Astrocyte of the cerebellum (primary cell): ENCODE measurements at places on chromosomes 4 and X.

DNA sequence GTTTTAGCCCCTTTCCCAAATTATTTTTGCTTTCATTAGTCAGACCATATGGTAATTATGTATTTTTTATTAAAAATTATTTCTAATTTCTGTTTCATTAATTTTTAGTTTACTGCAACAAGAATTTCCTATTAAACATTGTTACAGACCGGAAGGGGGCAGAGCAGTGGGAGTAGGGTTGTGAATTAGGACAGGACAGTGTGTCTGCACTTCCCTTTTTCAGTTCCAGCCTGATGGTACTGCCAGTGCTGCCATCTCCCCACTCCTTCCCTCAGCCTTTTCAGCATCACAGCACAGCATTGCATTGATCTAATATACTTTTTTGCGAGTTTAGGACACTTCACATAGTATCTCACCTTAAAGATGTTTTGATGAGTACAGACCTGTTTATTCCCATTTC is 76.5 kb downstream of the STIM2 start:
- no peak for DNase-seq

- no peak for DNase-seq
Measured at GRCh38 chr4:143026459-143027170, 158.1 kb upstream of the USP38 start.

- DNase-seq, result no peak
Measured at GRCh38 chr4:54661169-54661568, 3.4 kb downstream of the KIT start.

GRCh38 chrX:107750861-107751445 is 24.6 kb downstream of the TSC22D3 start:
- DNase-seq, result no peak

DNA sequence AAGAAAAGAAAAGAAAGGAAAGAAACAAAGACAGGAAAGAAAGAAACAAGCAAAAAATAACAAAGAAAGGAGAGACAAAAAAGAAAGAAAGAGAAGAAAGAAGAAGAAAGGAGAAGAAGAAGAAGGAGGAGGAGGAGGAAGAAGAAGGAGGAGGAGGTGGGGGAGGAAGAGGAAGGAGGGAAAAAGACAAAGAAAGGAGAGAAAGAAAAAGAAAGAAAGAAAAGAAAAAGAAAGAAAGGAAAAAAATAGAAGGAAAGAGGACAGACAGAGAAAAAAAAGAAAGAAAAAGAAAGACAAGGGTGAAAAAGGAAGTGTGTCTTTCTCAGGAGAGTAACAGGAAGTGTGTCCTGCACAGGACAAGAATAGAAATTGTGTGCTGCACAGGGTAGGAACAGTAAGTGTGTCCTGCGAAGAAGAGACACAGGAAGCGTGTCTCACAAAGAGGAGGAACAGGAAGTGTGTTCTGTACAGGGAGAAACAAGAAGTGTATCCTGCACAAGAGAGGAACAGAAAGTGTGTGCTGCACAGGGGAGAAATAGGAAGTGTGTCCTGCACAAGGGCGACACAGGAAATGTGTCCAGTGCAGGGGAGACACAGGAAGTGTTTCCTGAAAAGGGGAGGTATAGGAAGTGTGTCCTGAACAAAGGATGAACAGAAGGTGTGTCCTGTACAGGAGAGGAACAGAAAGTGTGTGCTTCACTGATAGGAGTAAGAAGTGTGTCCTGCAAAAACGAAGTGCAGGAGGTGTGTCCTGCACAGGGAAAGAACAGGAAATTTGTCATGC is 101.2 kb downstream of the ARSF start:
- no peak for DNase-seq

DNA sequence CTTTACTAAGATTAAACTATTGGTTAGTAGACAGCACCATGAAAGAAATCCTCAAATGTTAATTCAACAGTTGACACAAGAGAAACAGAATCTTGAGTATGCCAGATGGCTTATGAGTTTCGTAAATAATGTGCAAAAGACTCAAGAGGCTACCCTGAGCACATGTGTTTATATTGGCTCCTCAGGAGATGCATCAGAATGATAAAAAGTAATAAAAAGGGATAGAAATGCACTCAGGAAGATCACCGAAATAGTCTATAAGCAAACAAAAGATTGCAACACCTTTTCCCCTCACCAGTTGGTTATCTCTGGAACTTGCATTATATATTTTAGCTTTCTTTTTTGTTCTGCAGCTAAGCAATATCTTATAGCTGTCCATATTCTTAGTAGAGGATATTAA is 84.4 kb downstream of the SCFD2 start:
- DNase-seq, result no peak

DNA sequence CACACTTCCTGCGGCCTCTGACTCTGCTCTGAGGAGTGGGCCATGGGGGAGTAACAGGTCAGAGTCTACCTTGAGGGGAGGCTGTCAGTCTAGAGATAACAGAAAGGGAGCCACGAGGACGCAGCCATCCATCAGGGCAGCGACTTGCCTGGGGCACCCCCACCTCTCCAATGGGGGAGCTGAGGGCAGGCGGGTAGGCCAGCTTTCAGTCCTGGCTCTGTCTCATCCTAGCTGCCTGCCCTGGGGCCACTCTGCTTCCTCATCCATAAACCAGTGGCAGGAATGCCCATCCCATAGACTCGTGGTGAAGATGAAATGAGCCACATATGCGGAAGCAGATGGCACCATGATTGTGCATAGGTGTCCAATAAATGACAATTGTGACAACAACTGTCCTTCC is 13.2 kb downstream of the MAGED2 start:
- DNase-seq, result no peak

DNA sequence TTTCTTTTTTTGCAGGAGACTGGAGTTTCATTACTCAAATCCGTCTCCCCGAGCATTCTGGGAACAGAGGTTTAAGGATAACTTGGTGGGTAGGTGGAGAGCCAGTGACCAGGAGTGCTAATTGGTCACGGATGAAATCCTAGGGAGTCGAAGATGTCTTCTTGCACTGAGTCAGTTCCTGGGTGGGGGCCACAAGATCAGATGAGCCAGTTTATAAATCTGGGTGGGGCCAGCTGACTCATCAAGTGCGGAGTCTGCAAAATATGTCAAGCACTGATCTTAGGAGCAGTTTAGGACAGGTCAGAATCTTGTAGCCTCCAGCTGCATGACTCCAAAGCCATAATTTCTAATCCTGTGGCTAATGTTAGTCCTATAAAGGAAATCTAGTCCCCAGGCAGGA is 741.3 kb downstream of the PCDH7 start:
- no peak for DNase-seq

- no peak for DNase-seq
Measured at GRCh38 chr4:20615486-20616260, 84.6 kb upstream of the PACRGL start.

DNA sequence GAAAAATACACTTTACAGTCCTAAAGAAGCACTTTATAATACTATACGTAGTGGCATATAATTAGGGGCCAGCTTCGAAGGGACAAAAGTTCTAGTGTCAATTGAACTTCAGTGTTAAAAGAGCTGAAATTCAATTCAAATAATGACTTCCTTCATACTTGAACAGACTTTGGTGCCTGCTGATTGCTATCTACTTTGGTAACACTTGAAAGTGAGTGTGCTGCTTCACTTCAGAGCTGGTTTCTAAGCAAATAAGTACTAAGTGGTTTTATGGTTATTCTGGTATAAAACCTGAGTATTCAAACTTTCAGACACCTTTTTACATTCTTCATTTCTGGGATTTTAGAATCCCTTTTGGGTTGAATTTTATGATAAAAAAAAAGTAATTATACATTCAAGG is 107.0 kb downstream of the SLC4A4 start:
- DNase-seq, result no peak

DNA sequence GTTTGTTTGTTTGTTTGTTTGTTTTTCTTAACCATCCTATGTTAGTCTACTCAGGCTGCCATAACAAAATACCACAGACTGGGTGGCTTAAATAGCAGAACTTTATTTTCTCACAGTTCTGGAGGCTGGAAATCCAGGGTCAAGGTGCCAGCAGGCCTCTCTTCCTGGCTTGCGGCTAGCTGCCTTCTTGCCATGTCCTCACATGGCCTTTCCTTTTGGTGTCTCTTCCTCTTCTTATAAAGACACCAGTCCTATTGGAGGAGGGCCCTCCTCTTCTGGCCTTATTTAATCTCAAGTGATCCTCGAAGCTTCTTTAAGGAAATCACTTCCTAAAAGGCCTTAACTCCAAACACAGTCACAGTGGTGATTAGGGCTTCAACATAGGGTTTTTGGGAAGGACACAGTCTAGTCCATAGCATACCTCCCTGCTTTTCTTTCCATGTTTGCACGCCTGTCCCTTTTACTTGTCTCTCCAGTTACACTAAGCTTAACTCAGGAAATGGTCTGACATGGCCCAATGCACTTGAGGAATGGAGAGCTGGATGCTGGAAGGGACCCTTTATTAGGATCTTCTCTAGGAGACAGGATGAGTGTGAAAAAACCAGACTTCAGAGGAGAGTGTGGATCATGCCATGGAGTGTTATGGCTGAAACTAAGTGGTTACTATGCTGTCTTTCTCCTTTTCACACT is 36.0 kb upstream of the MGST2 start:
- no peak for DNase-seq

DNA sequence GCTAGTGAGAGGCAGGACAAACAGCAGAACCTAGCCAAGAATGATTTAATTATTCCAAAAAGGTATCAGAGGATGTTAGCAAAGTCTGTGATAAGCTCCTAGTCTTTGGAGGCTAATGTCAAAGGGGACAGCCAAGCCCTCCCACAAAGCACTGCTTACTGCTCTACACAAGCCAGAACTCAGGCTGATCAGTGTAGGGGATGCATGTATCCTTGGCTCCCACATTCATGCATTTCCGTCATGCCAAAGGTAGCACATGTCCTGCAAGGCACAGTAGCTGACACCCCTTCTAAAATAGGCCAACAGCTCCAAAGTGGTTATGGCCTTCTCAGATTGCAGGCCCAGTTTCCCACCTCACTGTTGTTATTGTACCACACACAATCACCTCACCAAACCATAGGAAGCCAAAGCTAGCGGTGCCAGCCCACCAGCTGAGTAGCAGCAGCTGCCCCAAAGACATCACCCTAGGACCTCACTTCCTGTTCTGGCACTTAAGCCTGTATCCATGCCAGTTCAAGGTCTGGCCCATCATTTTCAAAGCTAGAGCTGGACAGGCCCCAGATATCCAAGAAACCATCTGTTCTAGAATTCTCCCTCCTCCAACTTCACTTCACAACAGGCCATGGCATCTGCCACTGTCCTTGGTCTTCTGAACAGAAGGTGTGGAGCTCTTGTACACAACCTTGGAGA is 40.9 kb downstream of the TSPAN5 start:
- DNase-seq, result no peak

GRCh38 chrX:7139202-7140081 is 8.1 kb upstream of the STS start:
- DNase-seq, result no peak

DNA sequence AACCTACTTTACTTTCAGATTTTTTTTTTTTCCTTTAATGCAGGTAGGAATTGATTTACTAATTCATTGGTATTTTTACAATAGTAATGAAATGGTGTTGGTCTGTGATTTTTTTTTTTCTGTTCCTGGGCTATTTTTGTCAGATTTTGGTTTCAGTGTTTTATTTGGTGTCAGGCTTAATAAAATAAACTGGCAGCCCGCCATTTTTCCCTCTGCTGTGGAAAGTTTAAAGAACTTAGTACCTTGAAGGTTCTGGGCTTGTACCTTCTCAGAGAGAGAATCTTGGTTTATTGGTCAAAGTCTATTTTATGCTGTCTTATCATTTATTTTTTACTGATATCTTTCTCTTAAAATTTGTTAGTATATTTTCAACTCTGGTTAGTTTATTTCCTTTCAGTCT is 64.0 kb upstream of the RHOH start:
- no peak for DNase-seq

GRCh38 chr4:134627366-134627765 is 425.8 kb upstream of the PABPC4L start:
- DNase-seq, result no peak
